ENCODE measurements at places on chromosomes 13 and 19. TPM values are rescaled to one million over a fixed set of nuclear protein-coding genes. Genes with fewer than 3 reads are reported as not detected.

CCDC106 gene
- 24.1 TPM for total RNA-seq

PRR20A gene
- not detected for total RNA-seq

COX6B2 gene
- not detected for total RNA-seq

RGL3 gene
- 6.5 TPM for total RNA-seq

TBC1D4 gene
- 49.1 TPM for total RNA-seq

EEF2 gene
- 3,342 TPM for total RNA-seq

CLEC11A gene
- 23.5 TPM for total RNA-seq

SNRPD2 gene
- 117 TPM for total RNA-seq

ZNF430 gene
- 13.1 TPM for total RNA-seq

ZNF729 gene
- total RNA-seq = not detected

VSTM1 gene
- not detected for total RNA-seq

KLK13 gene
- not detected for total RNA-seq

TTC9B gene
- total RNA-seq = not detected

WDR87 gene
- total RNA-seq = not detected

KLK4 gene
- not detected for total RNA-seq

NAT14 gene
- 2.0 TPM for total RNA-seq

ZBTB32 gene
- total RNA-seq = not detected

PCSK4 gene
- 0.65 TPM for total RNA-seq

CGB8 gene
- not detected for total RNA-seq

MCEMP1 gene
- 8.5 TPM for total RNA-seq

ADAMTSL5 gene
- total RNA-seq = not detected

HIF3A gene
- 82.8 TPM for total RNA-seq

TMEM238 gene
- total RNA-seq = 2.8 TPM

WBP4 gene
- total RNA-seq = 19.4 TPM

TINCR gene
- 0.33 TPM for total RNA-seq
